Mesothelial cell of epicardium (in vitro differentiated cells): ENCODE measurements at places on chromosomes 4 and X. TPM values are rescaled to one million over a fixed set of nuclear protein-coding genes. Genes with fewer than 3 reads are reported as not detected.

GRCh38 chr4:111360906-111361305 is 738.0 kb upstream of the PITX2 start:
- H3K27ac ChIP-seq = no peak overlapping the region
- no peak overlapping the region for H3K4me3 ChIP-seq
- H3K4me1 ChIP-seq = no peaks in the 10 kb centered on the region
- no peaks in the 10 kb centered on the region for H3K27me3 ChIP-seq
- H3K36me3 ChIP-seq = no peaks in the 10 kb centered on the region

DNA sequence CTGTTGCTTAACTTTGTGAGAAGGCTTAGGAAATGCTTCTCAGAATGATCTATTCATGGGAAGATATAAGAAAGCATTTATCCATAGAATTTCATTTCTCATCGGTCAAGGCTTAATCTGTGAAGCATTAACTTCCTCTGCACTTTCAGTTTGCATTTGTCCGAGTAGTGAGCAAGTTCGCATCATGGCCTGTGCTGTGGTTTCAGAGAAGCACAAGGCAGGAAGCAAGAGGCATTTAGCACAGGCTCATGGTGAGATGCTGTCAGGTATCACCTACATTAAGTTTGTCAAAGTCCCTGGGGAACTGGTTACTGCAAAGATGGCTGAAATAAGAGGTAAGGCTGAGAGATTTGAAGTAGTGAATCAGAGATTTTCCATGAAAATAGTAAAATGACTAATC is 244.9 kb downstream of the NAP1L3 start:
- H3K36me3 ChIP-seq = no peaks in the 10 kb centered on the region
- no peak overlapping the region for H3K4me3 ChIP-seq
- no peaks in the 10 kb centered on the region for H3K27me3 ChIP-seq

GRCh38 chr4:185965426-185966384 is 103.3 kb upstream of the TLR3 start:
- no peak overlapping the region for H3K4me3 ChIP-seq
- no peak for DNase-seq
- no peaks in the 10 kb centered on the region for H3K36me3 ChIP-seq
- H3K27me3 ChIP-seq = no peaks in the 10 kb centered on the region
- no peak overlapping the region for H3K27ac ChIP-seq

GRCh38 chrX:56026815-56027214 is 205.3 kb upstream of the KLF8 start:
- no peaks in the 10 kb centered on the region for H3K27me3 ChIP-seq
- H3K4me1 ChIP-seq = no peaks in the 10 kb centered on the region
- H3K4me3 ChIP-seq = no peak overlapping the region

DNA sequence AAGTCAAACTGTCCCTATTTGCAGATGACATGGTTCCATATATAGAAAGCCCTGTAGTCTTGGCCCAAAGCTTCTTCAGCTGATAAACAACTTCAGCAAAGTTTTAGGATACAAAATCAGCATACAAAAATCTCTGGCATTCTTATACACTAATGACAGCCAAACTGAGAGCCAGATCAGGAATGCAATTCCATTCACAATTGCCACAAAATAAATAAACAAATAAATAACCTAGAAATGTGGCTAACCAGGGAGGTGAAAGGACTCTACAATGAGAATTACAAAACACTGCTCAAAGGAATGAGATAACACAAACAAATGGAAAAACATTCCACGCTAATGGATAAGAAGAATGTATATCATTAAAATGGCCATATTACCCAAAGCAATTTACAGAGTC is 52.9 kb upstream of the CXCL8 start:
- no peak overlapping the region for H3K4me3 ChIP-seq
- no peak for DNase-seq
- H3K27ac ChIP-seq = no peak overlapping the region
- H3K4me1 ChIP-seq = peaks cover 34% of the 10 kb centered on the region

Gene TLR2
- 2.4 to 3.0 TPM (median 2.9 TPM) in 3 replicates for total RNA-seq

Gene MAGEC1
- not detected in 3 replicates for total RNA-seq
